HAP-1 (cell line): ENCODE measurements at places on chromosomes 1 and 21.

- no peak for DNase-seq
Measured at GRCh38 chr21:29301691-29302090, 3.0 kb downstream of the BACH1 start.

- peak; percentile 10 for DNase-seq
Measured at GRCh38 chr1:6183520-6183989, 3.4 kb upstream of the CHD5 start.

DNA sequence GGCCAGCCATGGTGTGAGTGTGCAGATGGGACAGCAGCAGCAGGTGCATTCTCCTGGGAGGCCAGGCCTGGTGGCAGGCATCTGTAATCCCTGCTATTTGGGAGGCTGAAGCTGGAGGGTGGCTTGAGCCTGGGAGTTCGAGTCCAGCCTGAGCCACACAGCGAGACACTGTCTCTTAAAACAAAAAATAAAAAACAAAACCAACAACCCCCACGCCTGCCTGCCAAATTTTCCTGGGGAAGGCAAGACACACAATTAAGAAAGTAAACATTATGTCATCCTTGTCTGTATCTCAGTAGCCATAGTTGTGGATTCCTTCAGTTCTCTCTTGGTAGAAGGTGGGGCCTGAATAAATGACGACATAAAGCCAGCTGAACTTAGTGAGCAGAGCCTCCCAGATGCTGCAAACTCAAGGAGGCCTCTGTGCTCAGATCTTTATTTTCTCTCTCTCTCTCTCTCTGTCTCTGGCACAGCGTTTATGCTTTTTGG lies 57.6 kb upstream of the CD34 start:
- no peak for DNase-seq

DNA sequence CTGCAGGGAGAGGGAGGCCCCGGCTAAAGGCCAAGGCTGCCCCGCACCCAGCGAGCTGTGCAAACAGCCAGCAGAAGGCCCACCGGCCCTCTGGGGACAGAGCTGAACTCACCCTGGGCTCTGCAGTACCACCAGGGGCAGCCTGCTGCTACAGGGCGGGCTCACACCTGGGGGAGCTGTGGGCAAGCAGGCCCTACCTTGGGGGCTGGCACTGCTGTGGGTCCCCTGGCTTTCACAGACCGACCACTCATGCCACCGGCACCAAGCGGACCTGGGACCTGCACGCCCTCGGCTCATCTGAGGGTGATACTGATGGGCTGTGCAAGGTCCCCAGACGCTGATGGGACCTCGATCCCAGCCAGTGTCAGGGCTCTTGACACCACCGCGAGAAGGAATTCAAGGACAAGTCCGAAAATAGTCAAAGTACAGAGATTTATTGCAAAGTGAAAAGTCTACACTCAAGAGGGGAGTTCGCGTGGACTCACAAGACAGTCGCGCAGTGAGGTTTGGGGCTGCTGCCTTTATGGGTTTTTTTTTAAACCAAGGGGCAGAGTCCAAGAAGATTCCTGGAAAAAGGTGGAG lies 61.0 kb upstream of the ADARB1 start:
- DNase-seq, result no peak

DNA sequence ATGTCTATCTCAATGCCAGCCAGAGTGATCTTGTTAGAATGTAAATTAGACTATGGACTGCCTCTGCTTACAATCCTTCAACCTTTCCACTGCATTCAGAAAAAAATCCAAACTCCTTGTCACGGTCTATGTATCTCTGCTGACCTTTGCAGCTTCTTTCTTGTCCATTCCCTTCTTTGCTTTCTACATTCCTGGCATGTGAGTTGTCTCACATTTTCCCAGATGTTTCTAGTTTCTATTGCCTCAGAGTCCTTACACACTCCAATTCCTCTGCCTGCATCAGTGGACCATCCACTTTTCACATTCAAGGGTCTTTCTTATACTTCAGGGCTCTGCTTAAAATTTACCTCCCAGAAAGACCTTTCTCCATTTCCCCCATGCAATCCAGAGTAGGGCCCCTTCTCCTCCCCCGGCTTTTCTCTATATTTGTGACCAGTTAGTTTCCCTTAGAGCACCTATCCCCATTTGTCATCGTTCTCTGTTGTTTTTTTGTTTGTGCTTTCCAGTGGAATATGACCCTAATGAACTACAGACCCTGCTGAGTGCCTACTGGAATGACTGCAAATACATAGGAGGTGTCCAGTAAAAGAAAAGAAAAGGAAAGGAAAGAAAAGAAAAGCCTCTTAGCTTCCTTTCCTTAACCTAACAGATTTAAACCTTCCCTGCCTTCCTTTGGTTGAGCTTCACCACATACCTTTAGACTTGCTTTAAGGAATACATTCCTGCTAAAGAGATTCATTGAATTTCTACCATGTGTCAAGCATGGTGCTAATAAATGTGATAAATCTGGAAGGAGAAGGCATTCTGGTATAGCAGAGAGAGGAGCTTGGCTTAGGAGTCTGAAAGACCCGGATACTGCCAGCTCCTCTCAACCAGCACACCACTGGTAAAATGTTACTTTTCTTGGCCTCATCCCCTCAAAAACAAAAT lies 102.0 kb downstream of the DIRAS3 start:
- no peak for DNase-seq
